ENCODE measurements at places on chromosomes 16 and 17.

DNA sequence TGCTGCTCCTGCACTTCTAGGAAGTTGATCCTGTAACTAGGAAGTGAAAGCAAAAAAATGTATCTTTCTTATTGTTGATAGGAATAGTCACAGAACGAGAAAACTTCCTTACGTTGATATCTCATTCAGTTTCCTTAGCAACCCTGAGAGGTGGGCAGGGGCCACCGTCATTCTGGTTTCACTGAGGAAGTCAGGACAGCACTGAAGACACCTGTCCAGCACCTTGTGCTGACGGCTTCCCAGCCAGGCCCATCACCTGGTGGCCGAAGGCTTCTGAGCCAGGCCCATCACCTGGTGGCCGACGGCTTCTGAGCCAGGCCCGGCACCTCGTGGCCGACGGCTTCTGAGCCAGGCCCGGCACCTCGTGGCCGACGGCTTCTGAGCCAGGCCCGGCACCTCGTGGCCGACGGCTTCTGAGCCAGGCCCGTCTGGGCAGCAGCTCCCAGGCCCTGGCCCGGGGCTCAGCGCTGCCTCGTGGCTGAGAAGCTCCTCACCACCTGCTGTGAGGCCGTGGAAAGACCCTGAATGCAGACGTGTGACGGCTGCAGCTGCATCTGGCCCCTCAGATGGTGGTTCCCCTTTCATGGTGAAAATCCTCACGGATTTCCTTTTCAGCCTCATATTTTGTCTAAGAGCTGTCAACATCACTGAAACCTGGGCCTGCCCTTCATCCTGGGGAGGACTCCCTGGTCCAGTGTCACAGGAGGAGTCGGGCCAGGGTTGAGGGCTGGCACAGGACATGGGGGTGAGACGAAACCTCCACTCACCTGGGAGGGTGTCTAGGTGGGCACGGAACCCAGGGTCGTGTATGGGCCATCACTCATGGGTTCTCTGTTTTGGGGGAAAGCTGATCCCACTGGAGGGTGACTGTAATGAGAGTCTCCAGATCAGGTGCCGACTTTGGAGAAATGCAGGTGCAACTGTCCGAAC is 33.0 kb upstream of the ZNF750 start:
- no peak for DNase-seq

DNA sequence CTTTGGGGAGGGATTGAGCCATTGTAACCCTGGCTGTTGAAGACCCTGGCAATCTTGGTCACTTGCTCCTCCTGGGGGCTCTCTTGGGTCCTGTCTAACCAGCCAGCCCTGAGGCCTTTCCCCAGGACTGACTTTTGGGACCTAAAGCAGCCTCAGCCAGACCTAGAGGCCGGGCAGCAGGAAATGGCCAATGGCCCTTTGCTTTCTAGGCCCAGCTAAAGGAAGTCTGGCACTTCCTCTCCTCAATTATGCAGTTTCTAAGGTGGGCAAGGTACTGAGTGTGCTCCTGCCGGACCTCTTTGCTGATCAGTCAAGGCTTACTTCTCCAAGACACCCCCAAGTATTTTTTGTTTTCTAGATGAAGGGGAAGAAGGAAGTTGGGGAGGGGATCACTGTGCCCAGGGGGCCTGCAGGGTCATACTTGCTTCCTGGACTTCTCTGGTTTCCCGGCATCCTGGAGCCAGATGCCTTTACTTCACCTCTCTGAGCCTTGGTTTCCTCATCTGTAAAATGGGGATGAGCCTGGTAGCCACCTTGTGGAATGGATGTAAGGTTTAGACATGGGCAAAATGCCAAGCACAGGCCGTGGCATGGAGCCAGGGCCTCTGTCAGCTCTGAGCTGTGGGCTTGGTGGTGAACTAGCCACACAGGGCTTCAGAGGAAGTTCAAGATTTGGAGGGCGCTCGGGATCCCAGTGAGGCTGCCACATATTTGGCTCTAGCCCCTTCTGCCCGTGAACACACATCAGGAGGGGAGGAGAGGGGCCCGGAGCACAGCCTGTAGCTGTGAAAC is 8.6 kb downstream of the CX3CL1 start:
- no peak for DNase-seq

GRCh38 chr16:2983706-2984136 is 3.5 kb upstream of the PKMYT1 start:
- peak; percentile 84 for DNase-seq

- no peak for DNase-seq
Measured at GRCh38 chr17:9669551-9670008, 24.3 kb downstream of the USP43 start.

GRCh38 chr16:76780556-76780955 is 410.4 kb upstream of the MON1B start:
- DNase-seq = no peak

DNA sequence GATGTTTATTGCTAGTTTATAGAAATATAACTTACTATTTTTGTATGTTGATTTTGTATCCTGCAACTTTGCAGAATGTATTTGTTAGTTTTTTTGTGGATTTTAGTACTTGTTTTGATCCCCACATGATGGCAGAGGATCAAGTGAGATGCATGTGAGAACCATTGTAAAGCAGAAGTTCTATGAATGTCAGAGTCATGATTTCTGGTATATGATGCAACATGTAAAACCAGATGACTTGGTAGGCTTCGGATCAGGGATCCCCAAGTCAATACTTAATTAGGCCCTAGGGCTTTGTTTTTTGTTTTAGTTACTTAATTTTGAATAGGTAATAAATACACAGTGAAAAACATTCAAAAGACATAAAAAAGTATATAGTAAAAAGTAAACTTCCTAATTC is 45.8 kb downstream of the ESRP2 start:
- DNase-seq = no peak

Data from stimulated activated CD4-positive, alpha-beta T cell treated with anti-CD3 and anti-CD28 coated beads, Interleukin-2, amount 100 ng/mL, for 48 hours (primary cell).